ENCODE measurements at places on chromosomes 13 and 19.

GRCh38 chr13:92994056-92994455 is 232.6 kb upstream of the GPC6 start:
- no peak for DNase-seq

GRCh38 chr19:6925386-6925785 is 38.0 kb downstream of the ADGRE1 start:
- no peak for DNase-seq

DNA sequence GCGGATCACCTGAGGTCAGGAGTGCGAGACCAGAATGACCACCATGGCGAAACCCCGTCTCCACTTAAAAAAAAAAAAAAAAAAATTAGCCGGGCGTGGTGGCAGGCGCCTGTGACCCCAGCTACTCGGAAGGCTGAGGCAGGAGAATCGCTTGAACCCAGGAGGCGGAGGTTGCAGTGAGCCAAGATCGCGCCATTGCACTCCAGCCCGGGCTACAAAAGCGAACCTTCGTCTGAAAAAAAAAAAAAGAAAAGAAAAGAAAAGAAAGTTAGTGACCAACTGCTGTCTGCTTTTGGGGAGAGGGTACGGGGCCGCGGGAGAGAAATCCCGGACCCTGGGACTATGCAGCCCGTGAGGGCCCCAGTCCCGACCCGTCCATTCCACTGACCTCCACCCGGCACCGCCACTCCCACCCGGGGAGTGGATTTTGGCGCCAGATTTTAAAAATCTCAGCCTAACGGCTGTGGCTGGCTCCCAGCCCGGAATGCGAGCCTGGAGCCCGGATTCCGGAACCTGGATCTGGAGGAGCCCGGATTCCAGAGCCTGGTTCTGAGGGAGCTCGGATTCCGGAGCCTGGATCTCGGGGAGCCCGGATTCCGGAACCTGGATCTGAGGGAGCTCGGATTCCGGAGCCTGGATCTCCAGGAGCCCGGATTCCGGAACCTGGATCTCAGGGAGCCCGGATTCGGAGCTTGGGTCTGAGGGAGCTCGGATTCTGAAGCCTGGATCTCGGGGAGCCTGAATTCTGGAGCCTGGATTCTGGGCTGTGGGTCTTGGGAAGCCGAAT is 6.1 kb upstream of the LMNB2 start:
- no peak for DNase-seq

- DNase-seq = no peak
These were observed 14.9 kb downstream of the MAP1S start for GRCh38 chr19:17734146-17734545.

GRCh38 chr19:35162471-35163326 is 8.2 kb downstream of the FXYD5 start:
- DNase-seq = no peak

GRCh38 chr19:934865-935479 is 9.1 kb downstream of the ARID3A start:
- no peak for DNase-seq

DNA sequence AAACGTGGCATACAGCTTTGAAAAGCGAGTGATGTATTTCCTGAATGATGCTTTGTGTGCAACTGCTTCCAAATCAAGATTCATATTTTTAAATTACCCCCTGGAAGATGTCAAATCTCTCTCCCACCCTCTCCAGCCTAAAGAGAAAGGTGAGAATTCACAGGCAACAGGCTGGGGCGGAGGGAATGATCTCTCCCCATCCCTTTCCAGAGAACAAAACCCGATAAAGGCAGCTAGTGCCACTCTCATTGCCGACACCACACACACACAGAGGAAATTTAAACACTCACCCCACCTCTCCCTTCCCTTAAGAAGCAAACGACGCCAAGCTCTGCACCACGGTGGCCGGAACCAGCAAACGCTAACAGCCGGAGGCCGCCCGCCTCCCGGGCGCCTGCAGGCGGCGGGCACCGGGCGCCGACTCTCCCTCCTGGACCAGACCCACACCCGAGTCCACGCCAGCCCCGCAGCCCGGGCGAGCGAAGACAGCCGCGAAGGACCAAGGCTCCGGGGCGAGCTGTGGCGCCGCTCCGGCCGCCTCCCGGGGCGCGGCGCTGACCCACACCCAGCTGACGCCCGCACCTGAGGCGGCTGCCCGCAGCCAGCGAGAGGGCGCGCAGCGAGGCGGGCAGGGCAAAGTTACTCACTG is 477 bp downstream of the LNX2 start:
- DNase-seq = no peak

DNA sequence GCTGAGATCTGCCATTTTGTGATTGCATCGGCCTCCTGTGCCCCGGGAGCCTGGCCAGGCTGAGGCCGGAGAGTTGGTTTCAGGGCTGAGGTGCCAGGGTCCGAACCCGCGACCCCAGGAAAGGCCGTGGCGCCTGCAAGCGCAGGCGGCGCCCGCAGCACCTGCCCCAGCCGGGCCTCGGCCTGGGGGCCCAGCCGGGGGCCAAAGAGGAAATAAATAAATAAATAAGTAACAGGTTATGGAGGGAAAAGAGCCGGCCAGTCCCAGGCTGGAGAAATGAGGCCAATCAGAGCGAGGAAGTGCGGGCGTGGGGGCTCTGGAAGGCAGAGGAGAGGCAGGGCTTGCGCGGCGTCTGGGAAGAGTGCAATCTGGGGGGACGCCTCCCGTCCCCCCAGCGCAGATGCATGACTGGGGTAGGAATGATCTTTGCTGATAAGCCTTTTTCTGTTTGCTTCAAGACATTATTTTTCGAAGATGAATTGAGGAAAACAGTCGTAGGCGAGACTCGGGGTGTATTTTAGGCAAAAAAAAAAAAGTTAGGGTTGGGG is 145.6 kb upstream of the ZNF536 start:
- no peak for DNase-seq

DNA sequence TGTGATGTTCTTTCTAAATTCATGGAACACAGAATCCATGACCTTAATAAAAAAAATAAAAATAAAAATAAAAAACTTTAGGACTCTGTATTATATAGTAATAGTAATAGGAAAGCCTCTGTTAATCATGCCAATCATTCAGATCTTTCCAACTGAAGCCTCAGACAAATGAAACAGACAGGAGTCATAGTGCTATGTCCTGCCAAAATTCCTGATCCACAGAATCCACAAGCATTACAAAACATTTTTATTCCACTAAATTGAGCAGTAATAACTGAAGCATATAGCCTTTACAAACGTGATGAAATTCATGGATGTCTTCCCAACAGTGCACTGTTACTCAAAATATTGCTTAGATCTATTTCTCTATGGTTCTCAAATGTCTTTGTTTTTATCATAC is 820.6 kb upstream of the PCDH9 start:
- no peak for DNase-seq

- DNase-seq = no peak
These were observed 23.4 kb downstream of the IPO5 start for GRCh38 chr13:97976610-97977521.

- no peak for DNase-seq
These were observed 151.4 kb downstream of the PDS5B start for GRCh38 chr13:32737679-32738078.

GRCh38 chr19:33333642-33334041 is 31.3 kb upstream of the CEBPA start:
- no peak for DNase-seq

DNA sequence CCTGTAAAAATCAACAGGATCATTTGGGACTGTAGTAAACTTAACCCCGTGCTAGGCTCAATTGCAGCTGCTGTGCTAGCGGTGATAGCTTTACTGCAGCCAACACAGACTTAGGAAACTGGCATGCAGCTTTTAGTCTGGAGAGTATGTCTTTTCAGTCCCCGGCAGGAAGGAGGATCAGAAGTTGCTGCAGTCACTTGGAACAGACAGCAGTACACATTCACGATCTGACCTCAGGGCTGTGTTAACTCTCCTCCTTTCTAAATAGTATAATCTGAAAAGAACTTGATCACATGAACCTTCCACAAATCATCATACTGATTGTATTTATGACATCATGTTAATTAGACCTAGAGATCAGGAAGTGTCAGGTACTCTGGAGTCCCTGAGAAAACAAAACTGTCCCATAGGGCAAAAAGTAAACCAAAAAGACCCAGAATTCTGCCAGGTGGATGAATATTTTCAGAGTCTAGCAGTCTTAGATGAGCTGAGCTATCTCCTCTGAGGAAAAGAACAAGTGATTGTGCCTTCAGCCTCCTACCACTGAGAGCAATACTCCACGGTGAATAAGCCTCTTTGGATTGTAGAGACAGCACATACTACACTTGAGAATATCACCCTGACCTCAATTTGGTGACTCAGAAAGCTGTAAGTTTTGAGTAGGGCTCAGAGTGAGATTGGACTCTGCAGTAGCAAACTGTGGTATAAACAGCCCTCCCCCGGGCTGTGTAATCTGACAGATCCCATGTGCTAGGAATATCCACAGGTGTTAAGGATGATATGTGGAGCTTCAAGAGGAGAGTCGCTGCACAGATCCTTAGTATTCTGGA is 181.0 kb upstream of the GPR12 start:
- no peak for DNase-seq

DNA sequence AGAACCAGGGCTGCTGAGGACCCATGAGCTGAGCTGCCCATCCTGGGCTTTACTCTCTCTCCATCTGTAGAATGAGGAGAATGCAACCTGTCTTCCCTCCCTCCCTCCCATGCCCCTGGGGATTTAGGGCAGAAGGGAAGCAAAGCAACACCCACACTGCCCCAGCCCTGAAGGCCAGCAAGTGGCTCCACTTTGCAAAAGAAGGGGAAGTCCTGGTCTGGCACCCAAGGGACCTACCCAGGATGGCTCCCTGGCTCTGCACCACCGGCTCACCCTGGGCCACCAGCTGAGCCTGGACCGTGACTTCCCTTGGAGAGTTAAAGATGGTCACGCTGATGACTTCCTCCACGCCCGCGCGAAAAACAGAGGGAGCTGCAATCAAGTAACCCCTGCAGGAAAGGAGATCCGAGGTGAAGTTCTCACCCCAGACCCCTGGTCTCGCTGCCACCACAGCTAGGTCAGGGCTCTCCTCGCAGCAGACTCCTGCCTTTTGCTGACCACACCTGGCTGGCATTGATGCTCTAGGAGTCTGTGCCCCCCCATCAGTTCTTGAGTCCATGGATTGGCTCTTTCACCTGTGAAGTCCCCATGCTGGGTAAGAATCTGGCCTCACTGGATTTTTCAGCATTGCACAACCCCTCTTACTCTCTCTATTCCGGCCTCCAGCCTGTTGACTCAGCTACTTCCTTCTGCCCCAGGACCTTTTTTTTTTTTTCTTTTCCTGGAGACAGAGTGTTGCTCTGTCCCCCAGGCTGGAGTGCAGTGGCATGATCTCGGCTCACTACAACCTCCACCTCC is 4.6 kb downstream of the CPAMD8 start:
- DNase-seq = no peak

DNA sequence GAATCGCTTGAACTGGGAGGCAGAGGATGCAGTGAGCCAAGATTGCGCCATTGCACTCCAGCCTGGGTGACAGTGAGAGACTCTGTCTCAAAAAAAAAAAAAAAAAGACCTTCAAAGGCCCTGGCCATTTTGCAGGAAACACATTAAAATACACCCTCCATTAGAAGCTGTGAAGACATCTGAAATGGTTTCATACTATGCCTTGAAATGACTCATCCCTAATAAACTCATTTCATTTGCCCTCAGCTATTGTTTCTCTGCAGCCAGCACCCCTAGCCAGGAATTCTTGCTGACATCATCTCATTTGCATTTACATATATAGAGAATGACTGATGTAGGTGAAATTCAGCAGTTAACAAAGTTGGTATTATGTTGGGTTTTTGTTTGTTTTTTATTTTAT is 8.7 kb downstream of the EML2 start:
- no peak for DNase-seq

DNA sequence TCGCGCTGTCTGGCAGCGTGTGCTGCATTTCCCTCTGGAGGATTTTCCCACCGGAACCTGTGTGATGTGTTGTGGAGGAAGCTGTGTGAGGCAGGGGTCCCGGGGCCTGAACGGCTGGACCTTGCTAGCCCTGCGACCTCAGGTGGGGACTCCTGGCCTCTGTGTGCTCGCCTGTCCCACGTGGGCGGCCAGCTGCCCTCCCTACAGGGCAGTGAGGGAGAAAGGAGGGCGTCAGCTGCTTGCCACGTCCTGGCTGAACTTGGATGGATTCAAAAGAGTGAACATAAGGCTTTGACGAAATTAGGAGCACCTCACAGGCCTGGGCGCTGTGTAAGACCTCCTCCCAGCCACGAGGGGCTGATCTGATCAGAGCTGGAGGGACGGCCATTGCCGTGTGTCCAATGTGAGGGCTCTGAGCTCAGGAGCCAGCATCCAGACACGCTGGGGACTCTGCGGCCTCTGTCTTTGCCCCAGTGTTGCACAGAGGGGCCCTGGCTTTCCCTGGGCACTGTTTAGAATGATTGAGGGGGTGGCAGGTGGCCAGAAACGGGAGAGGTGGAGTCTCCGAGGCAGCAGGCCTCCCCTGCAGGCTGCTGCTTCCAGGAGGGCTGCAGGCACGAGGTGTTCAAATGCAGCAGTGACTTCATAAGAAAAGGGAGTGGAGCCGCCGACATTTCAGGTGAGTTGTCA is 13.0 kb downstream of the TFDP1 start:
- no peak for DNase-seq

GRCh38 chr13:72403396-72404010 is 323.9 kb downstream of the MZT1 start:
- DNase-seq = no peak

DNA sequence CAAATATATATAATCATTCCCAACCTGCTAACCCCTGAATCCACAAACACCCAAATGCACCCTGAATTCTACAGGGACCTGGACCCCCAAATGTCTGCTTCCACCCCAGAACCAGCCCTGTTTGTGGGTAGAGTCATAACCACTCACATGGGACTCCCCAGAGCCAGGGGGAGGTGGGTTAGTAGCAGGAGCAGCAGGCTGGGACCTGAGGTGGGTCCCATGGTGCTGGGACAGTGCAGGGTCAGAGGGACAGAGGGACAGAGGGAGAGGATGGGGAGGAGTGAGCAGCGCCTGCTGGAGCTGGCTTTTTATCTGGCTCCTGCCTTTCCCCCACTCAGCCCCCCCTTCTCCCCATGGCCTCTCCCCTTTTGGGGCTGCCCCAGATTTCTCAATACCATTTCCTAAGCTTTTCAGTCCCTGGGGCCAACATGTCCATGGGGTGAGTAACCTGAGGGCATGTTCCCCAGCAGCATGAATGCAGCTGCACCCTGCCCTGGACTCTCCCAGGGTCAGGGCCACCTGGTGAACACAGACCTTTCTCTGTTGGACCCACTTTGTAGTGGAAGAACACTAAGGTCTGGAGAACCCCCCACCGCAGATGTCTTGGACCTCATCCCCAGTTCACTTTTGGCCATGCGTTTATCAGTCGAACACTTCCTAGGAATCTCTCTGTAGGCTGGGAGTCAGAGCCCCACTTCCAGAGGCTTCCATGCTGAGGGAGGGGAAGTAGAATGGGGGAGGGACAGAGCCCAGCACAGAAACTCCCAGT is at the start of gene C3:
TSS of gene C3 (minus strand) at position 282 of the 769 bp plus-strand sequence. CDS start at position 221, 61 bp downstream.
- no peak for DNase-seq

GRCh38 chr13:82636119-82636518 is 1246.2 kb downstream of the SLITRK1 start:
- DNase-seq = no peak

- no peak for DNase-seq
These were observed 121.1 kb downstream of the IRS2 start for GRCh38 chr13:109665240-109665639.

DNA sequence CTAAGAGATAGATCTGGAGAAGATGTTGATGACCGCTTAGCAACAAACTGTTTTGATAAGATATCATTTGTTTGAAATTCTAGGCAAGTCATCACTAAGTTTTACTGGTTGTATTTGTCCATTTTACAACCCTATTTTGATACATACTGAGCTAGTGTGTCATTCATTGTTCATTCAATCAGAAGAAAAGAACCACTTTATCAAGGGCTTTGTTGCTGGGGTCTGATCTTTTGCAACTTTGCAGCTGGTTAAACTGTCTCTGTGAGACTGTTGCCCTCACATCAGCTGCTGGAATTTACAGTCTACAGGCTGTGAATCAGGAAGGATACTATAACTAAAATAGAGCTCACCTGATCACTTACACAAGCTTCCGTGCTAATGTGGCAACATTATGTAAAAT is 290.5 kb downstream of the RFC3 start:
- no peak for DNase-seq
